ENCODE measurements at places on chromosomes 2 and 18.

- DNase-seq, result no peak
Measured at GRCh38 chr2:194332799-194333490, 1324.1 kb upstream of the SLC39A10 start.

DNA sequence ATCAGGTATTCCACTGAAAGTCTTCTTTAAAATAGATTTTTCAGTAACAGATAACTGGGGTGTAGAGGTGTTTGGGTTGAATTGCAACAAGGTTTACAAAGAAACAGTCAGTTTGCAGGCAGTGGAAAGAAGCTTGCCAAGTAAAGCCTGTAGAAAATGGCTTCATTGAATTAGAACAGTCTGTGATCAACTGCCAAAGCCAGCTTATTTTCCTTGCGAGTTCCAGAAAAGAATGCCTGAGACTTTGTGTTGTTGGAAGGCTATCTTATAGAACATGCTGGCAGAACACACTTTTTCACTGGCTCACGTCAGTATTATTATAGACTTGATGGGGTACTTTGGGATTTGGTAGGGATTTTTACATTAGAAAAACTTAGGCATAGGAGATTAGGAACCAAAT lies 601.0 kb downstream of the XIRP2 start:
- DNase-seq, result no peak

GRCh38 chr18:1528964-1529509 lies 624.4 kb downstream of the ADCYAP1 start:
- DNase-seq, result no peak

GRCh38 chr2:214497489-214497888 lies 86.6 kb downstream of the VWC2L start:
- no peak for DNase-seq

- no peak for DNase-seq
Measured at GRCh38 chr2:118837621-118838020, 9.8 kb downstream of the EN1 start.

DNA sequence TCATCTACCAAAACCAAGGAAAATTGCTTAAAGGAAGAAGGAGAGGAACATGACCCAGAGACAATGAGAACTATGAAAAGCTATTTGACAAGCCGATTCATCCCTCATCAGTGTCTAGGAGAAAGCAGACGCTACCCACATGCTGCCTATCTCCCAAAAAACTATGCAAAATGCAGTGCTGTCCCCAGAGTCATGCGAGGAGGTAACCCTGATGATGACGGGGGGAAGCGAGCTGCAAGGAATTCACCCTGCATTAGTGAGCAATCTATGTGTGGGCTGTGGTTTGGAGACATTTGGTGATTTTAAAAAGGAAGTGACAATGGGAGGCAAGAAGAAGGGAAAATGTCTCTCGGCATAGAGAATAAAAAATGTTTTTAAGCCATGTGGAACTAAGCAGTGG lies 472.7 kb downstream of the CMPK2 start:
- DNase-seq, result no peak

GRCh38 chr2:112001942-112002341 lies 53.1 kb upstream of the TMEM87B start:
- DNase-seq, result no peak

DNA sequence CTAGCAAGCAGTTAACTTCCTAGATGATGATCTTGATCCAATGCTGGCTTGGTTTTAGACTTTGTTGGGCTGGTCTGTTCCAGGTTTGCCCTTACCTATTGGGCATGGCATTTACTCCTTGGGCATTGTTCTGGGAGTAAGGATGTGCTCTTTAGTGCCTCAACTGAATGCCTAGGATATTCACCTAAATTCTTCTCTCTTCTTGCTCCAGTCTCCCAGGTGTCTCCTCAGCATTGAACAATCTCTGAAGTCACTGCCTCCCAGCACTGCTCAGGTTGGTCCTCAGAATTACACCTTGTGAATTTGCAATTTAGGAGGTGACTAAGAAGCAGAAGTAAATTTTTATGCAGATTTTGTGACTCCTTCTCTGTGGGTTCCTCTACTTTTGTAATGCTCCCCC lies 307.7 kb upstream of the COL3A1 start:
- no peak for DNase-seq

DNA sequence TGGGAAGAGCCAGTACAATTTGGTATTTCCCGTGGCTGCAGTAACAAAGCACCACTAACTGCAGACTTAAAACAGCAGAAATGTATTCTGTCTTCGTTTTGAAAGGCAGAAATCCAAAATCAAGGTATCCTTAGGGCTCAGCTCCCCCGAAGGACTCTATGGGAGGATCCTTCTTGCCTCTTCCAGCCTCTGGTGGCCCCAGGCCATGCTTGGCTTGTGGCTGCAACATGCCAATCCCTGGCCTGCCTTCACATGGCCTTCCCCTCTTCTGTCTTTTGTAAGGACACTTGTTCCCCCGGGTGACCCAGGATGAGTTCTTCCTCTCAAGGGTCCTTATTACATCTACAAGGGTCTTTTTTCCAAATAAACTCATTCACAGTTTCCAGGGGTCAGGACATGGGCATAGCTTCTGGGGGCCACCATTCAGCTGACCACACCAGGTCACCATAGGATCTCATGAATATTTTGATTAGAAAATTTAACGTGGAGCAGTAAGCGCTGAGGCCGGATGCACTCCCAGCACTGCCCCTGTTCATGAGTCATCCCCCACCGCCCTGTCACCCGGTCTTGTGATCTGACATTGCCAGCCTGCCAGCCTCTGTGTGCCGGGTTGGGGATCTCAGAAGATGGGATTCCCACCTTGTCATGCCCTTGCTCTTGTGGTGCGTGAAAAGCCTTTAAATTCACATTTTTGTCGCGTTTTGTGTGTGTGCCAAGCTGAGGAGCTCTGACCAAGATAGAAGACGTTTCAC lies 61.2 kb upstream of the B3GNT7 start:
- no peak for DNase-seq

- DNase-seq, result no peak
Measured at GRCh38 chr2:108634576-108635160, 84.6 kb upstream of the RANBP2 start.

- DNase-seq, result no peak
Measured at GRCh38 chr18:9910661-9911060, 3.2 kb upstream of the VAPA start.

- no peak for DNase-seq
Measured at GRCh38 chr2:20691076-20691734, 24.3 kb downstream of the GDF7 start.

GRCh38 chr2:24022975-24023575 lies 13.2 kb downstream of the MFSD2B start:
- DNase-seq, result no peak

DNA sequence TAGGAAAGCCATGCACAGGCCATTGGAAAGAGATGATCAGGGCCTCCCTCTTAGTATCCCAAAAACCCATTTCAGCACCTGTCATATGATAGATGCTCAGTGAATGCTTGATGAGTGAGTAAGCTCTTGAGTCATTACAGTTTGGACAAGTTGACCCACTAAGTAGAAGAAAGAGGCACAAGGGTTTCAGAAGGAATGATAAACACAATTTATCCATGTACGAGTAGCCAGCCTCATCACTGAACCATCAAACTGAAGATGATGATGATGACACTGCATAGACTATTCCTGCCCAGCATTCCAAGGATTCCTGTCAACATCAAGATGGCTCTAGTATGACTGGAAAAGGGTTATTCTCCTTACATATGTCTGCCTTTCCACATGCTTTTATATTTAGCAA lies 596.0 kb downstream of the BCL11A start:
- DNase-seq, result no peak

DNA sequence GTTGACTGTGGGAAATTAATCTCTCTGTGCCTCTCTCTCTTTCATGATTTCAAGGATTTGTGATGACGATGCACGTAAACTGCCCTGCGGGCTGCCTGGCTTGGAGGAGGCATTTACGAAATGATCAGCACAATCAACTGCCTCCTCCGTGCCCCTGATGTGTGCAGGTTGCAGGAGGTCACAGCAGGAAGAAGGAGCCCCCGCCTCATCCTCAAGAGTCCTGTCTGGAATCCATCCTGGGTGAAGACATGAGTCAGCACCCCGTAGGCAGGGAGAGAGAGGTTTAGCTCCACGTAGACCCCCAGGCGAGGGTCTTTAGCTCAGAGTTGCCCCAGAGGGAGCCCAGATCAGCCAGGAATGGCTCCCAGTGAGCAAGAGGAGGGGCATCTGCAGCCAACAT lies 17.1 kb upstream of the TEX51 start:
- DNase-seq, result no peak

- no peak for DNase-seq
Measured at GRCh38 chr2:124254621-124255020, 229.5 kb downstream of the CNTNAP5 start.
